Natural killer cell (primary cell): ENCODE measurements at places on chromosomes 1 and 21.

- DNase-seq: no peak
Measured at GRCh38 chr1:204703268-204703664, 17.7 kb upstream of the LRRN2 start.

DNA sequence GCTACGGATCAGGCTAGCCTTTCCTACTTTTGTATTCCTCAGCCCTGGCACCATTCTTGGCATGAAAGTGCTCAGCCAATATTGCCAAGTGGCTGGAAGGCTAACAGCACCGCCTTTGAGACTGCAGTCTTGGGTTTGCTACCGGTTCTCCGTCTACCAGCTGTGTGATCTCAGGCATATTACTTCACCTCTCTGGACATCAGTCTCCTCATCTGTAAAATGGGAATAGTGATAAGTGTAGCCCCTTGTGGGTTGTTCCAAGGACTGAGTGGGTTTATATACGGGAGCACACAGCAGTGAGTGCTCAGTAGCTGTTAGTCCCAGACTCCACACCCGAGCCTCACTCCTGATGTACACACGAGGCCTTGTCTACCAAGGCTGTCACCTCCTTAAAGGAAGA is 13.7 kb downstream of the TFAP2E start:
- no peak for DNase-seq

GRCh38 chr1:229325853-229326487 is 16.9 kb downstream of the CCSAP start:
- no peak for DNase-seq

- DNase-seq: no peak
Measured at GRCh38 chr1:194223596-194223995, 1037.2 kb upstream of the B3GALT2 start.

DNA sequence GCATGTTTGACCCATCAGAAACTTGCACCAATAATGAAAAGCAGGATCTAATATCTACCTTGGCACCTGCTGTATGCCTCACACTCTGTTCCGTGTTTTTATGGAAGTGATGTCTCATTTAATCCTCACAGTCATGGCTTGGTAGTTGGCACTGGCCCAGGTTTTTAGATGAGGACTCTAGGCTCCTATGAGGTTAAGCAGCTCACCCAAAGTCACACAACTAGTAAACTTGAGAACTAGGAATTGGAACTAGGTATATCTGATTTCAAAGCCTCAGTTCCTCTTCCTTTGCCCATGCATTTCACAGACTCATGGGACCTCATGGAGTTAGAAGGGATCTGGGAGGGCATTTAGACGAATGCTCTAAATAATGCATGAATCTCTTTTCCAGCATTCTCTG is 21.3 kb upstream of the TARBP1 start:
- DNase-seq: no peak

- DNase-seq: peak; percentile 51
Measured at GRCh38 chr1:160101037-160101716, 2.8 kb upstream of the IGSF8 start.

DNA sequence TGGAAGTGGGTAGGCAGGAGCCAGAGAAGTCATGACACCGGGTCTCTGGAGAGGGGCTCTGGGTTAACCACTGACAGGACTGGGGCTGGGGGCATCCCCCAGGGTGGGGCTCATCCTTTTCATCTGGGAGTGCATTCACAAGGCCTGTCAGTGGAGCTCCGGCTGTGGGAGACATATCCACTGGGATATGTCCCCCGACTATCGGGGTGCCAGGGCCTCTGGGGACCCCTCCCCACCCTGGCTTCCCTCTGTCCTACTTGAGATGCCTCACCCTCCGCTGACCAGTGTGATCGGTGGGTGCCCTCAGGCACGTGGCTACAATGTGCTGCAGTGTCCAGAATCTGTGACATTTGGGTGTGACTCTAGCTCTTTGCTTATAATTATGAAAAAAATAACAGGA is 92.3 kb upstream of the CD34 start:
- no peak for DNase-seq
